ENCODE measurements at places on chromosomes 6 and 20.

DNA sequence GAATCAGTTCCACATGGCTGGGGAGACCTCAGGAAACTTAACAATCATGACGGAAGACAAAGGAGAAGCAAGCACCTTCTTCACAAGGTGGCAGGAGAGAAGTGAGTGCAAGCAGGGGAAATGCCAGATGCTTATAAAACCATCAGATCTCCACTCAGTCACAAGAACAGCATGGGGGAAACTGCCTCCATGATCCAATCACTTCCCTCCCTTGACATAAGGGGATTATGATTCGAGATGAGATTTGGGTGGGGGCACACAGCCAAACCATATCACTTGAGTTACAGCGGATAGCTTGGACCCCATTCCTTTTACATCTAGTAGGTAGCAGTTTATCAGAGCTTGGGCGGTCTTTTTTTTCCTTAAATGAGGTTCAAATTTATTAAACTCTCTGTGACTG lies 19.1 kb downstream of the AFDN start:
- DNase-seq, result no peak

- DNase-seq, result no peak
Observed at GRCh38 chr6:64680446-64680845, 1026.6 kb downstream of the EYS start.

DNA sequence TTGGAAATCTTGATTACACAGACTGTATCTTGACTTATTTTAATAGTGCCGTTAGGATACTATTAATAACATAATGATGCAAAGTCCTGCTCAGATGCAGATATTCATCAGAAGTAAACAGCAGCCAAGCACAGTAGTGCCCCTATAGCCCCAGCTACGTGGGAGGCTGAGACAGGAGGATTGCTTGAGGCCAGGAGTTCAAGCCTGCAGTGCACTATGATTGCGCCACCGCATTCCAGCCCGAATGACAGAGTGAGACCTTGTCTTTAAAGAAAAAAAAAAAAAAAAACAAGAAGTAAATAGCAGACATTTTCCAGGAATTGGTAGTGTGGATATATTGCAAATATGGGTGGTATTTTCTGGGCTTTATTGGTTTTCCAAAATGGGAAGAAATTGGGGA lies 61.8 kb downstream of the TULP4 start:
- no peak for DNase-seq

- no peak for DNase-seq
Observed at GRCh38 chr6:337805-338368, 45.6 kb downstream of the DUSP22 start.

- DNase-seq, result no peak
Observed at GRCh38 chr6:7680393-7681075, 45.4 kb upstream of the BMP6 start.

GRCh38 chr6:136037876-136038460 lies 186.5 kb downstream of the PDE7B start:
- DNase-seq, result peak; percentile 49

- DNase-seq, result no peak
Observed at GRCh38 chr20:47999166-47999565, 213.9 kb upstream of the SULF2 start.

DNA sequence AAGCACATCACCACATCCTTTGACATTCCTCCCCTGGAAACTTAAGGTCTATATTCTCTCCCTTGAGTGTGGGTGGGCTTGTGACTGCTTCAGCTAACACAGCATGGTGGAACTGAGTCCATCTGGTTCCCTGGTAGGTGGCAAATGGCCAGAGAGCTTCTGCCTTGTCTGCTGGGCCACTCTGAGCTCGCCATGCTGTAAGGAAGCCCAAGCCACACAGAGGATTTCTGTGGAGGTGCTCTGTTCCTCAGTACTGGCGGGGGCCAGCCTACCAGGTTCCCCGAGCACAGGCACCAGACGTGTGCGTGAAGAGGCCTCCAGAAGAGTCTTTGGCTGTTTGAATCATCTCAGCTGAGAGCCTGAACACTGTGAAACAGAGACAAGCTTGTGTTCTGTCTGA lies 41.6 kb upstream of the PMEPA1 start:
- DNase-seq, result no peak

- no peak for DNase-seq
Observed at GRCh38 chr6:35993150-35993549, 31.3 kb downstream of the SLC26A8 start.

GRCh38 chr6:148358196-148358785 lies 15.7 kb downstream of the SASH1 start:
- no peak for DNase-seq

- no peak for DNase-seq
Observed at GRCh38 chr20:44241796-44242195, 5.3 kb upstream of the GDAP1L1 start.
